ENCODE measurements at places on chromosomes 16 and 17. TPM values are rescaled to one million over a fixed set of nuclear protein-coding genes. Genes with fewer than 3 reads are reported as not detected.

DNA sequence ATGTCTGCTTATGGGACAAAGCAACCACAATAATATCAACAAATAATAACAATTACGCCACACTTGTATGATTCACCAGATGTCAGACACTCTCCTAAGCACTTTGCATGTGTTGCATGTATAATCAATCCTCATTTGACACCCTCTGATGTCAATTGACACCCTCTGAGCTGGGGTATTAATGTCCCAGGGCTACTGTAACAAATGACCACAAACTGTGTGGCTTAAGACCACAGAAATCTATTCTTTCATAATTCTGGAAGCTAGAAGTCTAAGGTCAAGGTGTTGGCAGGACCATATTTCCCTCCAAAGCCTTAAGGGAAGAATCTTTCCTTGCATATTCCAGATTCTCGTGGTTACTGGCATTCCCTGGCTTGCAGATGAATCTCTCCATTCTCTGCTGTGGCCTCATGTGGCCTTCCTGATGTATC, 112.7 kb downstream of the NPIPB5 start:
- no peaks in the 10 kb centered on the region for H3K36me3 ChIP-seq
- DNase-seq, result peak; percentile 22
- no peaks in the 10 kb centered on the region for H3K4me1 ChIP-seq

DNA sequence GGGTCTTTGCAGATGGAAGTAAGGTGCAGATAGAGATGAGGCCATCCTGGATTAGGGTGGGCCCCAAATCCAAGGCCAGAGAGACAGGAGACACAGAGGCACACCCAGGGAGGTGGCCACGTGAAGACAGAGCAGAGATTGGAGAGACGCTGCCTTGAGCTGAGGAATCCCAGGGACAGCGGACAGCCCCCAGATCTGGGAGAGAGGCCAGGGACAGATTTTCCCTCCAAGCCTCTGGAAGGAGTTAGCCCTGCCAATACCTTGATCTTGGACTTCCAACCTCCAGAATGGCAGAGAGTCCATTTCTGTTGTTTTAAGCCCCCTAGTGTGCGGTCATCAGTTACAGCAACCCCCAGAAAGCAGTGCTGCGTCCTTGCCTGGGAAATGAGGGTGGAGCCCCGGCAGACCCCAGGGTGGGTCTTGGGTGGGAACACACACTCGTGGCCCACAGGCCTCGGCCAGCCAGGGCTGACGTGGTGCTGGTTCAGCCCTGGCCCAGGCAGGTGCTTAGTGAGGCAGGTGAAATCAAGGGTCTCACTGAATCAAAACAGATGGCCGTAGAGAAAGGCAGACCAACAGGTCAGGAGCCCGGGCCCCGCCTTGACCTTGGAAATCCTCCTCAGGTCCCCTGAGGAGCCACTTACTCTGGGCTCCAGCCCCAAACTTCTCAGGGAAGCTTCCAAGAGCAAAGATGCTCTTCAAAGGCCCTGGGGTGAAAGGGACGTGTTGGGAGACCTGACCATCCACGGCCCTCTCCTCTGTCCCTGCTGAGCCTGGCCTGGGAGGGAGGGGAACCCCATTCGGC, 169.3 kb downstream of the RBFOX3 start:
- no peak overlapping the region for H3K4me3 ChIP-seq
- no peaks in the 10 kb centered on the region for H3K36me3 ChIP-seq
- peaks cover 69% of the 10 kb centered on the region for H3K27me3 ChIP-seq

DNA sequence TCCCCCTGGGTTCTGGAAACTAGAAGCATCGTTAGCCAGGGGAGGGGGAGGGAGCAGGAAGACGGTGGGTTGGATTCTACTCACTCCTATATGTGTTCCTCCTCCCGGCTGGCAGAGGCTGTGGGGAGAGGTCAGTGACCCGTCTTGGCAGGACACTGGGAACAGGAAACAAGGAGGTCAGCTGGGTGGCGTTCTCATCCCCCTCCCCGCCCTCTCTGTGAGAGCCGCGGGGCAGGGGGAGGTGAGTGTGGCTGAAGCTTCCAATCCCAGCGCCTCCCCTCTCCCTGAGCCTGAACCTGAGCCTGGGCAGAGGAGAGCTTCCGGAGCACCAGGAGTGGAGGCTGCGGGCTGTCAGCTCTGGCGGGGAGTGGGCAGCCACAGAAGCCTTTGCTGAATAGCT, 12.5 kb downstream of the GPRC5C start:
- no peaks in the 10 kb centered on the region for H3K27me3 ChIP-seq
- peak overlapping the region; percentile 49 for H3K27ac ChIP-seq
- H3K4me3 ChIP-seq, result peak overlapping the region; percentile 35
- H3K4me1 ChIP-seq, result peaks cover 39% of the 10 kb centered on the region
- DNase-seq, result peak; percentile 92

- H3K4me3 ChIP-seq, result no peak overlapping the region
- H3K27ac ChIP-seq, result no peak overlapping the region
- no peaks in the 10 kb centered on the region for H3K4me1 ChIP-seq
- H3K36me3 ChIP-seq, result no peaks in the 10 kb centered on the region
- H3K27me3 ChIP-seq, result no peaks in the 10 kb centered on the region
- DNase-seq, result no peak
Observed at GRCh38 chr16:19968891-19969683, 84.4 kb upstream of the GPRC5B start.

DNA sequence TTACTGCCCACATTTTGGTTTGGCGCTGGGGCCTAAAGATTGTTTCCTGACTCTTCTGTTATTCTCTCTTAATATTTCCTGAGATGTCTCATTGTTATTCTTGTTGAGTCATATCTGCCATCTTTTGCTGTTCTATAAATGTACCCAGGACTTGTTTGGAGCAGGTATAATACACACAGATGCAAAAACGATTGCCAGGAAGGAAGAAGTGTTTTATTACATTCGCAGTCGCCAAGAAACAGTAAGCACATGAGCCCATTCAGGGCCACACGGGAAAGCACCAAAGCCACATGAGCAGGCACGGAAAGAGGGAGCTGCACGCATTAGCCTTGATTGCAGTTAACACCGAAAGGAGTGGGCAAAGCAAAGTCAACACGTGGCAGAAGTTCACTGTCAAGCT, 70.2 kb downstream of the ARHGAP44 start:
- peak; percentile 21 for DNase-seq
- H3K36me3 ChIP-seq, result no peaks in the 10 kb centered on the region
- H3K4me3 ChIP-seq, result no peak overlapping the region
- H3K27me3 ChIP-seq, result no peaks in the 10 kb centered on the region
- no peak overlapping the region for H3K27ac ChIP-seq
- no peaks in the 10 kb centered on the region for H3K4me1 ChIP-seq

GRCh38 chr17:61369751-61370150, 29.9 kb upstream of the TBX2 start:
- no peak for DNase-seq
- peaks cover 7% of the 10 kb centered on the region for H3K36me3 ChIP-seq
- no peak overlapping the region for H3K4me3 ChIP-seq
- H3K27ac ChIP-seq, result no peak overlapping the region
- no peaks in the 10 kb centered on the region for H3K4me1 ChIP-seq

- no peaks in the 10 kb centered on the region for H3K36me3 ChIP-seq
- H3K27me3 ChIP-seq, result no peaks in the 10 kb centered on the region
- no peaks in the 10 kb centered on the region for H3K4me1 ChIP-seq
- DNase-seq, result no peak
- no peak overlapping the region for H3K27ac ChIP-seq
Observed at GRCh38 chr16:50275098-50275415, 8.7 kb downstream of the ADCY7 start.

Gene IGSF6
- not detected for total RNA-seq

- no peaks in the 10 kb centered on the region for H3K36me3 ChIP-seq
- H3K27ac ChIP-seq, result no peak overlapping the region
- no peaks in the 10 kb centered on the region for H3K27me3 ChIP-seq
- no peak overlapping the region for H3K4me3 ChIP-seq
Observed at GRCh38 chr17:78368854-78369495, 9.1 kb upstream of the SOCS3 start.

GRCh38 chr17:49316889-49317675, 45.0 kb downstream of the ZNF652 start:
- H3K4me1 ChIP-seq, result peaks cover 17% of the 10 kb centered on the region
- peaks cover 7% of the 10 kb centered on the region for H3K36me3 ChIP-seq
- peak overlapping the region; percentile 2 for H3K27ac ChIP-seq
- peak; percentile 30 for DNase-seq
- no peaks in the 10 kb centered on the region for H3K27me3 ChIP-seq

DNA sequence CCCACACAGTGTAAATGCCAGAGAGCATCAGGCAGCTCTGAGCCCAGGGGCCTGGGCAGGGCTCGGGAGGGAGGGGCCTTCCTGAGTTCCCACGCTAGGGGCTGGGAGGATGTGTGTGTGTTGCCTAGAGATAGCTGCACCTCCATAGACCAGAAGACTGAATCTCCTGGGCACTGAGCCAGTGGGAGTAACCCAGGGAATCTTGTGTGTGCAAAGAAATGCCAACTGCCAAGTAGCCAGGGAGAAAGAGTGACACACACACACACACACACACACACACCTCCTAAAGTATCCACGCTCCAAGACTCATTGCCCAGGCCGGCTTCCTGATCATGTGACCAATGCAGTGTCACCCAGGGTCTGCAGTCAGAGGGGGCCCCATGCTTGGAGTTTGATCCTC, 166.2 kb upstream of the RPL38 start:
- no peaks in the 10 kb centered on the region for H3K36me3 ChIP-seq
- no peak overlapping the region for H3K4me3 ChIP-seq
- peaks cover 5% of the 10 kb centered on the region for H3K4me1 ChIP-seq
- H3K27ac ChIP-seq, result no peak overlapping the region
- peak; percentile 71 for DNase-seq

DNA sequence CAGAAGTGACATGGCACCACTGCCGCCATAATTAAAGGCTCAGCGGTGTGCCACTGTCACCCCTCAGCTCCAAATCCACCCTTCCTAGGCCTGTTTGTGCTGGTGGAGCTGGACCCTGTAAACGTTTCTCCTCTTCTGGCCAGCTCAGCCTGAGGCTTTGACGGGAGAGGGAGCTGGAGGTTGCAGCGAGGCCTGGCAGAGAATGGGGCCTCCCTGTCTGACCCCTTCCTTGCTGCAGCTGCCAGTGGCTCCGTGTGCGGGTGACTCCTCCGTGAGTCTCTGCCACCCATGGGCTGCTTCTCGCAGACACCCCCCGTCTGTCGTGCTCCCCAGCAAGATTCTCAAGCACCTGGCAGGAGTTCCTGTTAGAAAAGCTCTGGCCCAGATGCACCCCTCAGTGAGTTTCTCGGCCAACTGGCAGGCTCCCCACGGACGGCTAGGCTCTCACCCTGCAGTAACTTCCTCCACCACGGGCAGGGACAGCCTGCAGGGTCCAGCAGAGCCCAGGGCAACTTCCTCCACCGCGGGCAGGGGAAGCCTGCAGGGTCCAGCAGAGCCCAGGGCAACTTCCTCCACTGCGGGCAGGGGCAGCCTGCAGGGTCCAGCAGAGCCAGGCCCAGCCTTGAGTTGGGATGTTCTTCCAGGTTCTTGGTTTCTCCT, 4.7 kb upstream of the CHMP6 start:
- H3K27ac ChIP-seq, result no peak overlapping the region
- no peak overlapping the region for H3K4me3 ChIP-seq
- no peaks in the 10 kb centered on the region for H3K27me3 ChIP-seq
- H3K36me3 ChIP-seq, result no peaks in the 10 kb centered on the region
- no peak for DNase-seq

- H3K4me3 ChIP-seq, result peak overlapping the region; percentile 47
- H3K27me3 ChIP-seq, result no peaks in the 10 kb centered on the region
- DNase-seq, result peak; percentile 88
- H3K27ac ChIP-seq, result peak overlapping the region; percentile 57
- peaks cover 13% of the 10 kb centered on the region for H3K36me3 ChIP-seq
Observed at GRCh38 chr17:47955497-47956461, 1.9 kb downstream of the PRR15L start.

Gene PLEKHH3
- 12.5 TPM for total RNA-seq

DNA sequence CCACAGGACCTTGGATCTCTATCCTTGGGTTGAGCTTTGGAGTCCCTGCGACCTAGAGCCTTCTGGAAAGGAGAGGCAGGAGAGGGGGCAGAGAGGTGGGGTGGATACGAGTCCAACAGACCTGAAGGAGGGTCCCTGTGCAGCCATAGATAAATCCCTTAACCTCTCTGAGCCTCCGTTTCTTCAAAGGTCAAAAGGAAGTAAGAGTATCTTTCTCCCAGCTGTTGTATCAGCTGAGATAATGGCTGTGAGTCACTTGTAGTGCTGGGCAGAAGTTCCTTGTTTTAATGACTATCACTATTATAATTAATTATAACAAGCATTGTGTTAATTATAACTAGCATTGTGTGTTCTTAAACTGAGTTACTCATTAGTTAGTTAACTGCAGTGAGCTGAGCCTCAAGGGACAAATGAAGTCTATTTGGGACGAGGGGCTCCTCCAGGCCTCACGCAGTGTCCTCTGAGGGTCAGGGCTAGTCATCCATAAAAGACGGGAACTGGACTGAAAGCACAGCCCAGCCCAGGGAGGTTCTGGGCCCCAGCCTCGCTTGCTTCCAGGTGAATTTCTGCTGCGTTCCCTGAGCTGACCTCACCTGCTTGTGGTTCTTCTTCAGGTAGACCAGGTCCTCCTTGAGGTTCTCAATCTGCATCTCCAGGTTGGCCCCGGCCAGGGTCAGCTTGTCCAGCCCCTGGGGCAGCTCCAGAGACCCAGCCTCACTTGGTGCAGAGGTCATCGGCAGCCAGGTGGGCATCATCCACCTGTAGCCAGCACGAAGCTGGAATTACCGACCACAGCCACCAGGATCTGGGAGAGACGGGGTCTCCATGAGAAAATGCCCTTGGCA, 5.7 kb upstream of the KRT17 start:
- H3K27me3 ChIP-seq, result no peaks in the 10 kb centered on the region
- DNase-seq, result no peak
- H3K4me1 ChIP-seq, result peaks cover 8% of the 10 kb centered on the region
- no peak overlapping the region for H3K27ac ChIP-seq

Gene SRCIN1
- total RNA-seq, result 8.6 TPM

- H3K4me1 ChIP-seq, result peaks cover 4% of the 10 kb centered on the region
- H3K4me3 ChIP-seq, result no peak overlapping the region
- H3K27ac ChIP-seq, result no peak overlapping the region
- no peaks in the 10 kb centered on the region for H3K36me3 ChIP-seq
Observed at GRCh38 chr17:208429-208828, 27.0 kb upstream of the DOC2B start.

- no peaks in the 10 kb centered on the region for H3K27me3 ChIP-seq
- H3K4me3 ChIP-seq, result no peak overlapping the region
- no peak overlapping the region for H3K27ac ChIP-seq
- H3K36me3 ChIP-seq, result peaks cover 70% of the 10 kb centered on the region
- DNase-seq, result no peak
Observed at GRCh38 chr17:78425429-78425828, 47.0 kb downstream of the PGS1 start.

Gene RND2
- 0.16 TPM for total RNA-seq

Gene GAST
- not detected for total RNA-seq

Gene KIF18B
- 11.2 TPM for total RNA-seq

DNA sequence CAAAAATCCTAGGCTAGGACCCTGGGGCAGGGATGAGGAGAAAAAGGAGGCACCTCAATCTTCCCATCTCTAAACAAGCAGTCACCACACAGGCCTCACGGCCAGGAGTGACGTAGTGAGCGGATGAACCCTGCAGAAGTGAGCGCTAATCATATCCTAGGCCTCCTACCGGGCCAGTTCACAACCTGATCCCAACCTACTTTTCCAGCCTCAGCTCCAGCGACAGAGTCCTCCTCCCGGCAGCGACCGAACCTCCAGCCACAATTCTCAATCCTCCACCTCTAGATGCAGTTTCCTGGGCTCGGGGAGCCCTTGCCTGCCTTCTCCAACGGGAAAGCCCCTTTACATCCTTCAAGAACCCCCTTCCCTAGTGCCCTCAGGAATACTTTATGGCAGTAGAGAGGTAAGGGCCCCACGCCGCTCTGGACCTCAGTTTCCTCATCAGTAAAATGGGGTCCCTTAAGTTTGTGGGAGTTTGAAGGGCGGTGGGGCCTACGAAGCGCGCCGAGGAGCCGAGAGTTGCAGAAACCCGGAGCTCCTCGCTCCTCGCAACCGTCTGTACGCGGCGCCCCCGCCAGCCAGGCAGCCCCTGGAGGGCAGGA, 1.4 kb downstream of the ZNF668 start:
- H3K36me3 ChIP-seq, result peaks cover 22% of the 10 kb centered on the region
- peak overlapping the region; percentile 97 for H3K27ac ChIP-seq
- peaks cover 30% of the 10 kb centered on the region for H3K4me1 ChIP-seq
- peak overlapping the region; percentile 97 for H3K4me3 ChIP-seq
- no peaks in the 10 kb centered on the region for H3K27me3 ChIP-seq
- DNase-seq, result peak; percentile 17
